ENCODE measurements at places on chromosomes 4 and X. TPM values are rescaled to one million over a fixed set of nuclear protein-coding genes. Genes with fewer than 3 reads are reported as not detected.

Gene CXCL3
- 1.4 TPM for total RNA-seq

Gene ACE2
- 0.51 TPM for total RNA-seq

Gene PHOX2B
- total RNA-seq = not detected

Gene RS1
- total RNA-seq = not detected

Gene ADD1
- 199 TPM for total RNA-seq

Gene GABRQ
- 1.0 TPM for total RNA-seq

Gene DCK
- 29.5 TPM for total RNA-seq

Gene LANCL3
- total RNA-seq = 0.51 TPM

Gene COL25A1
- 14.1 TPM for total RNA-seq

Gene P2RY8
- total RNA-seq = 0.82 TPM

Gene SSR4
- total RNA-seq = 46.4 TPM

Gene ELOVL6
- 8.9 TPM for total RNA-seq

Gene CT45A2
- not detected for total RNA-seq

Gene RIPPLY1
- not detected for total RNA-seq

Gene USP17L19
- not detected for total RNA-seq
